ENCODE measurements at places on chromosomes 2 and 18. TPM values are rescaled to one million over a fixed set of nuclear protein-coding genes. Genes with fewer than 3 reads are reported as not detected.

The DUSP2 gene
- 14.0 TPM for total RNA-seq

The PPP4R3B gene
- 44.9 TPM for total RNA-seq

The FBXO15 gene
- not detected for total RNA-seq

The WNT10A gene
- total RNA-seq: 2.5 TPM

The DNAJC5G gene
- total RNA-seq: 1.5 TPM

The VIT gene
- 56.5 TPM for total RNA-seq

The B4GALT6 gene
- total RNA-seq: 2.5 TPM
